GM04503 (cell line): ENCODE measurements at places on chromosomes 2 and 18.

- DNase-seq = no peak
These were observed 43.1 kb upstream of the SELENOI start for GRCh38 chr2:26302846-26303245.

DNA sequence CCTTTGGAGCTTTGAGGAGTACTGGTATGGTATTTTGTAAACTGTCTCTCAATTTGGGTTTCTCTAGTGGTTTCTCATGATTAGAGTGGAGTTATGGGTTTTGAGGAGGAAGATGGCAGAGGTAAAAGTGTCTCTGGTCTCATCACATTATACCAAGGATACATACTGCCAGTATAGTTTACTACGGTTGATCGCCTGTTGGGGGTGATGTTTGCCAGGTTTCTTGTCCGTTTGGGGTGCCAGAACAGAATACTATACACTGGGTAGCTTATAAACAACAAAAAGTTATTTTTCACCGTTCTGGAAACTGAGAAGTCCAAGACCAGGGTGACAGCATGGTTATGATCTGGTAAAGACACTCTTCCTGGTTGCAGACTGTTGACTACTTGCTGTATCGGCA, 293.7 kb downstream of the NYAP2 start:
- DNase-seq = no peak

DNA sequence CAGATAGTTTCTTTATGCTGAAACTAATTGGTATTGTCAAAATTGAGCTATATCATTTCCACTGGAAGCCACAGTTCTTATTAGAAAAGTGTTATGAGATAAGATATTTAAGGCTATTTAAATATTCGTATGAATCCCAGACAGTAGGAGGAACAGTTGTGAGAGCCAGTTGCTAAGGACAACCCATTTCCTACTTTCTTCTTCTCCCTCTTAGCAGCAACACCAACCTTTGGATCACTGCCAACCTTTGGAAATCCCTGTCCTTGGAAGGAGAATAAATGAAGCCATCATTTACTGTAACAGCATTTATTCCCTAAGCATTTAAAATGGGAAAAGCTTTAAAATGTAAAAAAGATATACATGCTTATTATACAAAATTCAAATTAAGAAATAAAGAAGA, 85.8 kb downstream of the PLCL1 start:
- no peak for DNase-seq

GRCh38 chr2:74138600-74139323, 8.9 kb downstream of the BOLA3 start:
- DNase-seq = no peak

DNA sequence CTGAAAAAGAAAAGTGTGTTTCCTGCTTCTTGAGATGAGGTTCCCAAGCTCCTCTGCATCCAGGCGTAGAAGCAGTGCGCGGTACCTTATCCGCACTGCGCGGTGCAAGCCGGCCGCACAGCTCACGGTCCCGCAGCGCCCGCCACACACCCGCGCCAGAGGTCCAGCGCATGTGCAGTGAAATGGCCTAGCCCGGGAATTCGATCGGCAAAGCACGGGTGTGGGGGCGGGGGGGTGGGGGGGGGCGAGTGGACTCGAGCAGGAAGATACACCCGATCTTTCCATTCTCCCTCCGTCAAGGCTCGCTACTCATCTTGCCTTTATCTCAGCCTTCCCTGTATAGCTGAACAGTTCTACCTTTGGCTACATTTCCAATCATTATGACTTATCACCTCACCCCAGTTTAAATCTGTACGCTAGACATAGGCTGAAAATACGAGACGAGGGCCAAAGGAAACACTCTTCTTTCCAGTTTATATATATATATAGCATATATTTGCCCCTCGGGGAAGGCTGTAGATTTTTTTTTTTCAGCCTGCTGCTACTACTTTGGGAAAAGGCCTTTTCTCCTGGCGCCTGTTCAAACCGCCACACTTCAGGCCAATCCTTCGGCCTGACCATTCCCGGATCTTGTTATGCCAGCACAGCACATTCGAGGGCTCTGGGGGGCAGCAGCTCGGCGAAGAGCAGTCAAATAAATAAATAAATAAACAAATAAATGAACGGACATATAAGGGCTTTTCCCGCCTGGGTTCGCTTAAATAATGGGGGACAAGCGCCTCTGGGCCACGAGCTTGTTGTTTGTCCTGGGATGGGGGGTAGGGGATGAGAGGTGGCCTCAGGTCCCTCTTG, 10.4 kb downstream of the HOXD8 start:
- DNase-seq = no peak

DNA sequence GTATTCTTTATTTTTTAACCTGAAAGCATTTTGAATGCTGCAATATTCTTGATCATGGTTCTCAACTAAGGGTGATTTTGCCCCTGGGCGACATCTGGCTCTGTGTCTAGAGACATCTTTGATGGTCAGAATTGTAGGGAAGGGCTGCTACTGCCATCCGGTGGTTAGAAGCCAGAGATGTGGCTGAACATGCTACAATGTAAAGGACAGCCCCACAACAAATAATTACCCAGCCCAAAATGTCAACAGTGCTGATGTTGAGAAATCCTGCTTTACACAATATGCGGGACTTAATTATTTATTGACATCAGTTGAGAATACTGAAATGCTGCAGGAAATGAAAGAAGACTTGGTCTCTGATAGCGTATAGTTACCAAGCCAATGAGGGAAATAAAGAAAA, 37.5 kb upstream of the SERPINB2 start:
- DNase-seq = no peak

DNA sequence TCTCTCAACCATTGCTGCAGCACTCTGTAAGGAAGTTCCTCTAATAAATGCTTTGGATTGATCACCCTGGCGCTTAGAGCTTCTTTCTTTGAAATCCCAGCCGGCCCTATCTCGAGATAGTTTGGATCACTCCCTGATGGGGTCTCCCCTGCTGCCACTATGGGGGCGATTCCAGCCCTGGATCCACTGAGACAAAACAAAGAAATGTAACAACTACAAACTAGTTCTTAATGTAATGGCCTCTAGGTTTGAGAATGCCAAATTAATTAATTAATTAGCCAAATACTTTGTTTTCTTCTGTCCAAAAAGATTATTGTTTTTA, 15.2 kb downstream of the SRSF7 start:
- DNase-seq = no peak

DNA sequence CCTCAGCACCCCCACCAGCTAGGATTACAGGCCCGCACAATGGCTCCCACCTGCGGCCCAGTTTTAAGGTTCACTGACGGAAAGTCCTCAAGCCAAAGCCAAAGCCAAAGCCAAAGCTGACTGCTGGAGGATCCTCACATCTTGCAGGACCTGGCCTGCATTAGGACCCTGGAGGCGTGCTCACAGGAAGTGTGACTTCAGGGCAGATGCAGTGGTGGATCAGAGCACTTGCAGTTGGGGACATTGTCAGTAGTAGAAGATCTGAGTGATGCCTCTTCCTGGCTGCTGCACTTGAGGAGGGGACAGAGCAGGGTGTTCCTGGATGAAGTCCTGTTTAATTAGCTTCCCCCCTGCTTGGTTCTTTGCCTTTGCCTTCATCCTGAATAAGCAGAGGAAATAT, 69.0 kb upstream of the ALPP start:
- no peak for DNase-seq

DNA sequence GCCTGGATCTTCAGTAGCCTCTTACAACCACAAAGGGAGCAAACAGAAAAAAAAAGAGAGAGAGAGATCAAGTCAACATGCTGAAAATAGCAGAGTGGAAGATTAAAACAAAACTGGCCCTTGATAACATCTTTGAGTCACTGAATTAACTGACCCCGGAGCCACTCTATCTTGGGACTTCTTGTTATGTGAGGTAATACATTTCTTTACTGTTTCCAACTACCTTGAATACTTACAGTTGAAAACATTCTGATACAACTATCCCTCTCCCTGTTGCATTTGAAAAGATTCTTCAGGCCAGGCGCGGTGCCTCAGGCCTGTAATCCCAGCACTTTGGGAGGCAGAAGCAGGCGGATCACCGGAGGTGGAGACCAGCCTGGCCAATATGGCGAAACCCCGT, 208.1 kb downstream of the MEMO1 start:
- no peak for DNase-seq

DNA sequence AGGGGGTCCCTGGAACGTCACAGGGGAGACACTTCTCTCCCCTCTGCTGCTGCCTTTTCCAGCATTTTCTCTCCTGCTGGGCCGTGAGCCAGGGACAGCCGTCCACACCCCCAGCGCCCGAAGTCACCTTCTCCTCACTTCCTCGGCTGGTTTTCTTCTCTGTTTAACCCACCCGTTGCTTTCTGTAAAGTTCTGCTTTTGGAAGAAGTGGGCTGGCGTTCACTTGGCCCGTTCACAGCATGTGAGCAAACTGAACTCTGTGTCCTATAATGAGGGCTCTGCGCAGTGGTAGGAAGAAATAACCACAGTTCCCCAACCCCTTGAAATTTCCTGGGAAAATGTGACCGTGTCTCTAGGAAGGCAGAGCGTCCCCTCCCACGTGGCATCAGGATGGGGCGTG, 187.0 kb upstream of the HDAC4 start:
- DNase-seq = no peak

DNA sequence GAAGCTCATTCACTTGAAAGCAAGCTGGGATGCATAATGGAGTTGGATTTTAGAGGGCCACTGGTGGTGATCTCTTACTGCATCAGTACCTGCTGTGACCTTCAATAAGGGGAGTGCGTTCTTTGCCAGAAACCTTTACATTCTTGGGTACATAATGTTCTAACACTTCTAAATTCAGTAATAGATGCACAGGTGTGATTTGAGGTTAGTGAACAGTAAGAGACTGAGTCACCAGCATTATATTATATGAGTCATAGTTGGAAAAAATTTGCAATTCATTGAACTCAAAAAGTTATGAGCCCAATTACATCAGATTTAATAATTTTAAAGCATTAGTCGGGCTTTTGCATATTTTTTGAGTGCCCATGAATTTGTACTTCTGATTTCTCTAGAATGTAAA, 803.3 kb downstream of the ADCYAP1 start:
- DNase-seq = no peak

GRCh38 chr2:99104006-99104405, 37.5 kb upstream of the C2orf15 start:
- no peak for DNase-seq

- DNase-seq = no peak
These were observed 9.0 kb downstream of the PTPRM start for GRCh38 chr18:7576077-7576476.

DNA sequence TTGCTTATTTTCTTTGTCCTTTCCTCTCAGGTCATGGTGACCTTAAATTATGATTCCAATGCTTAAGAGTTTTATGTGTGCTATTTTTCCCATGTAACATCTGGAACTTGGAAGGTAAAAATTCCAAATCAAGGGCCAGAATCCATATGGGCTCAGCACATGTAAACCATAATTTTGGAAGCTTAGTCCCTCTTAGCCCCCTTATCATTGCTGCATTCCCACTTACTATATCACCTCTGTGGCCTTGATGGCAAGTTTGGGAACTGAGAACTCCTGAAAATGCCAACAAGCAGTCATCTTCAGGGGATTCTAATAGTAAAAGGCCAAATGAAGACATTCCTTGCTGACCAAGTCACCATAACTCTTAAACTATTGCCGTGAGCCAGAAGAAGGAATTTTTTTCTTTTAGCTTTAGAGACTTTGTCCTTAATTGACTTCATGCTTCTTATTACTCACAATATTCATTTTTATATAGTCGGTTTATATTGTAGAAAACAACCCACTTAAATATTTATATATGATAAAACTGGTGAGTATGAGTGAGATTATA, 251.4 kb downstream of the SLC8A1 start:
- peak; percentile 60 for DNase-seq

DNA sequence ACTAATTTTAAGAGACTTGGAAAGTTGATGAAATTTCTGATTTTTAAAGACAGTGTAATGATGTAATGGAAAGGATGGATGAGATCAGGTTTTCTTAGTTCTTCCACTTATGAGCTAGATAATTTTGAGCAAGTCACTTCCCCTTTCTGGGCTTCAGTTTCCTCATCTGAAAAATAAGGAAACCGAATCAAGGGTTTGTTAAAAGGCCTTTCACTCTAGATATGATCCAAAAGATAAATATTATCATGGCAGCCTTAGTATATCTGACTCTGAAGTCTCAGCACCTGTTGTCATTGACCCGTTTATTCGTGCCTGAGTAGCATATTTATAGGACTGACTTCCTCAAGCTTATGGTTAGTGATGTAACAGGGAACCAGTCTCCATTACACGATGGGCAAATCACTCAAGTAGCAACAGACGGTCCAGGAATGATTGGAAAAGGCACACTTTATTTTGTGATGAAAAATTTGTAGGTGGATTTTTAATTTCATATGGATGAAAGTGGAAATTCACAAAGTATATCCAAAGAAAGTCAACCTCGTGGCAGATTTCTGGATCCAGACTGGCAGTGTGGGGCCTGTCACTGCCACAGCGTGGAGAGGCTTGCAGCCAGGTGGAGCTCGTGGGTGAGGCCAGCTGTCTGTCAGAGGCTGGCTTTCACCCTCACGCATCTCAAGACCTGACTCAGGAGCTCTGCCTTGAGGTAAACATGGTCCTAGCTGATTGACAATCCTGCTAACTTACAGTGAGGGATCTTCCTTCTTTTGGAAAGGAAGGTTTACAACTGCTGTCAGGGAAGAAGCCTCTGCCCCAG, 137.9 kb upstream of the CXCR4 start:
- DNase-seq = no peak

DNA sequence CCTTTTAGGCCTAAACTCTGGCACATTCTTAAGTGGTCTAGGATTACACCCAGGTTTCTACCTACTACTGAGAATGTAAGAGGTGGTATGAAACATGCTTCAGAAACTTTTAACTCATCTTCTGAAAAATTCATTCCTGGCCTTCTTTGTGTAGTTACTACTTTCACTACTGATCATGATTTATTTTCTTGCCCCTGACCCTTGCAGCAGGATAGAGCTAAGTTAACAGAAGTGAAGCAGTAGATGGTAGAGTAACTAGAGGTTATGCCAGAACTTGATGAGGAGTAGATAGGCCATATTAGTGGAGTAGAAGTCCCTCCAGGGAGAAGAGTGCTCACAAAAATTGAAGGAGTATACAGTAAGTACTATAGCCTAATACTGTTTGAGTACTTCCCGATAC, 75.5 kb upstream of the MSTN start:
- no peak for DNase-seq
